Activated CD4-positive, CD25-positive, alpha-beta regulatory T cell (primary cell): ENCODE measurements at places on chromosomes 12 and 14.

- peak; percentile 26 for DNase-seq
Observed at GRCh38 chr14:68627868-68628604, 164.8 kb downstream of the ZFP36L1 start.

DNA sequence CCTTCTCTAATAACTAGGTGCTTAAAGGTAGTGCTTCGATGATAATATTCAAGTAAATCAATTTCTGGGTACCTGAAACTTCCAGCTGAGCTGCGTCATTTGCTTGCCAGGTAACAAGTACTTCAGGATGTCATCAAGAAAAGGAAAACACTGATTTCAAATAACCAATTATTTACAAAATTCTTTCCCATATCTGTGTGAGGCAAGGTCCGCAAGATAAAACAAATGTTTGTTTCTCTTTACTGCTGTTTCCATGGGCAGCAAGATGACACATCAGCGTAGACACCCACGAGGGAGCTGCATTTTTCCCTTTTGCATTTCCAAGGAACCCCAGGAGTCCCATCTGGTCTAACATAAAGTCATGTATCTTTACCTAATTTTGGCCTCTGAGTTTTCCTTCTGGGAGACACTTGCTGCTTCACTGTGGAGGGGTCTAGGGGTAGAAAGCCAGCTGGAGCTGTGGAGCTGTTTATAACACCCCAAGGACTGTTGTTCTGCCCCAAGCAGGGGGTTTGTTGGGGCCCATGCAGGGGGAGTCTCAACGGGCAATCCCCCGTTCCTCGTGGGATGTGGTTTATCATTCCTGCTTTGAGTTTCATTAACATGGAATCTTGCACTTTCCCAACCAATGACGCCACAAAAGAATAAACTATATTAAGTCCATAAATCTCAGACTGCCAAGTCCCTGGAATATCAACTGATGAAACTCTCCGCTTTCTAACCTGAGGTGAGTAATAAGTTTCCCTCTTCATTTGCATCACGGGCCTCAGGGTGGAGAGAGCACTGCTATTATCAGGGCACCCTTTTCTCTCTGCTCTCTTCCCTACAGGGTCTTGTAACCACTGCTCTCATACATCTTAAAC is 112.8 kb upstream of the PELI2 start:
- no peak for DNase-seq

DNA sequence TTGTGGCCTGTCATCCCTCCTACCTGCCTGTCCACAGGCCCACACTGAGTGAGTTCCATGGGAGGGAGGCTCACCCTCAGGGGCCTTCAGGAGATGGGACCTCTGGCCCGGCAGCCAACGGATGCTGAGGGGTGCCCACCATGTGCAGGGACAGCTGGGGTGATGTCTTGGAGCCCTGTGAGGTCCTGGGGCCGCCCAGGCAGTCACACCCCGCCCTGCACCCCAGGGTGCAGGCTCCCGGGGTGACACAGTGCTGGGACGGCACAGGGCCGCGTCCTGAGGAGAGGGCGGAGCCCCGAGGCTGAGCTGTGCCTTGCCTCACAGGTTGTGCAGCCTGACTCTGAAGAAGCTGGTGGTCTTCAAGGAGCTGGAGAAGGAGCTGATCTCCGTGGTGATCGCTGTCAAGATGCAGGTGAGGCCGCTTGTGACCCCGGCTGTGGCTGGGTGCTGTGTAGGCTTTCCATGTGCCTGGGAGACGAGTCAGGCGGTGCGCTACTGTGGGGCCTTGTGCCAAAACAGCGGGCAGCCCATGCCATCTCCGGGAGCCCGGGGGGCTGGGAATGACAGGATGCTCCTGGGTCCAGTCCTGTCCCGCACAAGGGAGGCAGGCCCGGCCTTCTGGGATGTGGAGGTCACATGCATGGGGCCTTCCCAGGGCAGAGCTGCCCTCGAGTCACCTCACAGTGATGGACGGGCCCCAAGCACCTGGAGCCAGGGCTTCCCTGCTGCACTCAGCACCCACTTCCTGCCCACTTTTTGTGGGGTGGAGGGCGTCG is 33.8 kb downstream of the PACS2 start:
- no peak for DNase-seq

- no peak for DNase-seq
Observed at GRCh38 chr12:93790472-93791152, 113.4 kb downstream of the CRADD start.

DNA sequence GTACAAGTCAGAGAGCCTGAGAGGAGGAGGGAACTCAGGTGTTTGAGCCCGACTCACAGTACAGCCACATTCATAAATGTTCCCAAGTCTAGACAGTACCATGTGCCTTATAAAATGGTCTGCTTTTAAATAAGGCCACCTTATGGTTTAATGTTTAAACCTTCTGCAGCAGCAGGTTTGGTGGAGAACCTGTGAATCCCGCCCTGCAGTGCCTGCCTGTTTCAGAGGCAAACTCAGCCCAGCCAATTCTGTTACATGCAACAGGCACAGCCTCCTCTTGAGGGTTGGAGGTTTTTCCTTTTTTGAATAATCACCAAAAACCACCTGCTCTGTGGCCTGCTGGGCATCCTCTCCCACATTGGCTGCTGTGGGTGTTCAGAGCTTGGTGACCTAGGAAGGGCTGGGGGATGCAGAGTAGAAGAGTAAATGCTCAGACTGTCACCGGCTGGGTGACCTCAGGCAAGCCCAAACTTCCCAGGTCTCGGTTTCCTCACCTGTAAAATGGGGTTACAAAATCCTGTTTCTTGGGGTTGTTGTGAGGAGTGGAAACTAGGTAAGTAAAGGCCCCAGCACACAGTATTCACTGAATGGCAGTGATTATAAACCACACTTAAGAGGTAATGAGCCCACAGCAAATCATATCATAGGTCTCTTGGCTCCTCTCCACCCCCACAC is 28.0 kb downstream of the NUAK1 start:
- DNase-seq: no peak

DNA sequence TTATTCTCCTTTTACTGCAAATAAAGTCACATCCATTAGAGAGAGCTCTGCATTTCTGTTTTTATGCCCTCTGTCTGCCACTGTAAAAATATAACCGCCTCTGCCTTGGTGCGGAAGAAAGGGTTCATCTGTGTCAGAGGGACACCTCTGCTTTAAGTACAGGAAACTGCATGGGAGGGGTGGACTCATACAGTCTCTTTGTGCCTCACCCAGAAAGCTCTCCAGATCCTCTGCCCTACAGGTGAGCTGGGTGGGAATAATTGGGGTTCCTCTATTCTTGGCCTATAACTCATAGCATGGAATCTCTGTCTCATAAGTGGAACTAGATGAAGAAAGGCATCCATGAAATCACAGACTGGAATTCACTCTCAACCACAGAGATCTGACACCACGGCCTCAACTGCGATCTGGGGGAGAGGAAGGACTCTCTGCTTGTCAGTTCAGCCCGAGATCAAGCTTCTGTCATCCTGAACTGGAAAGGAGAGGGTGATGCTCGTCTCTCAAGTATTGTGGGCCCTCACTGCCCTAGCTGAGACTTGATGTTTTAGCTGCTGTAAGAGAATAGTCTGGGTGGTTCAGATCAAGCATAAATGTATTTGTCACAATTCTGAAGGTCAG is 702.3 kb downstream of the TMEM121 start:
- no peak for DNase-seq

DNA sequence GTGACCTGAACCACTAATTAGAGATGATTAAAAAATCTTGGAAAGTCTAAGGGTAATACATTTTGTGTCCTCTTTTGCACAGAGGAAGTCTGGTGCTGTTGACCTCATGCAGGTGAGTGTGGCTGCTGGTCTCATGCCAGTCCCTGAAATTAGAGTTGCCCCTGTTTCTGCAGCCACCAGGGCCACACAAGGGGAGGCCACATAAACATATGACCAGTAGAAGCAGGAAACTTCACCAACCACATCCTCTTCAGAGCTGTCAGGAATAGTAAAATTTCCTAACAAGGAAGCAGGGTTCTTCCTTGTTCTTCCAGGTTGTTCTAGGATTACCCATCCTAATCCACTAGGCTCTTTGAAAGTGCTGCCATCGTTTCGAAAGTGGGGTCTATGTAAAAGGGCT is 28.3 kb downstream of the PSMA6 start:
- DNase-seq: no peak

- no peak for DNase-seq
Observed at GRCh38 chr12:44592626-44593025, 283.5 kb downstream of the NELL2 start.

DNA sequence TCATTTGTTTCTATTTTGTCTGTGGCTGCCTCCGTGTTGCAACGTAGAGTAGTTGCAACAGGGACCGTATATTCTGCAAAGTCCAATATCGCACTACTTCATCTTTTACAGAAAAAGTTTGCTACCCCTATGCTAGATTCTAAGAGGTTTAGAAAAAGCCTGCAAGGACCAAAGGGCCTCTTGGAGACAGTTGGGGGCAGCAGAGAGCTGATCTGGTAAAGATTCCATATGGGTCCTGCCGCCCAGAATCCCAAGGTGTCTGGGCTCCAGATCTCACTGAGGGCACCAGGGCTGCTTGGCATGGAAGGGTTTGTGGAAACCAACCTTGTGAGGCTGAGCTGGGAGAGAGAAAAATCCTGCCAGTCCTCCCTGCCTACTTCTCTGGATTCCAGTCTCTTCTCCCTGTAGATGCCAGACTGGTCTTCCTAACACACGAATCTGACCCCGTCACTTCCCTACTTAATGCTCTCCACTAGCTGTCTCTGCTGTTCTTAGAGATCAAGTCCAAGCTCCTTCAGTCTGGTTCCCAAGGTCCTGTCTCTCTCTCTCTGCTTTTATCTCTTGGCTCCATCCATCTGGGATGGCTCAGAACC is 74.6 kb downstream of the GLRX5 start:
- DNase-seq: no peak

GRCh38 chr14:101585211-101585610 is 23.9 kb downstream of the DIO3 start:
- no peak for DNase-seq

DNA sequence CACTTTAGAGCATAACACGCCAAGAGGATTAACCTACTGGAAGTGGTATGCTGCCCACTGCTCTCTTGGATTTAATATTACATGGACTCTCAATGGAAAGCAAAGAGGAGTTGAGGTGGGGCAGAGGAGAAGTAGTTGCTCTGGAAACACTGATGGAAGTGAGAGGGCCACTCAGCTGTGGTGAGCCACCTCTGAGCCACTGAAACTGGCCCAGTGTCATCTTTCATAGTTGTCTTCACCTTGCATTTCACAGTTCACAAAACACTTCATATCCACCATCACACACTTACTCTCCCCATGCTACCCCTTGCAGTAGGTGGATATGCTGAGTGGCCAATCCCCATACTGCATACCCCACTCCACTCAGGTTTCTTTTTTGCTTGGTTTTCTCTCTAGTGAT is 12.2 kb upstream of the PCED1B start:
- DNase-seq: no peak

- DNase-seq: no peak
Observed at GRCh38 chr12:98296462-98297079, 218.8 kb upstream of the TMPO start.

DNA sequence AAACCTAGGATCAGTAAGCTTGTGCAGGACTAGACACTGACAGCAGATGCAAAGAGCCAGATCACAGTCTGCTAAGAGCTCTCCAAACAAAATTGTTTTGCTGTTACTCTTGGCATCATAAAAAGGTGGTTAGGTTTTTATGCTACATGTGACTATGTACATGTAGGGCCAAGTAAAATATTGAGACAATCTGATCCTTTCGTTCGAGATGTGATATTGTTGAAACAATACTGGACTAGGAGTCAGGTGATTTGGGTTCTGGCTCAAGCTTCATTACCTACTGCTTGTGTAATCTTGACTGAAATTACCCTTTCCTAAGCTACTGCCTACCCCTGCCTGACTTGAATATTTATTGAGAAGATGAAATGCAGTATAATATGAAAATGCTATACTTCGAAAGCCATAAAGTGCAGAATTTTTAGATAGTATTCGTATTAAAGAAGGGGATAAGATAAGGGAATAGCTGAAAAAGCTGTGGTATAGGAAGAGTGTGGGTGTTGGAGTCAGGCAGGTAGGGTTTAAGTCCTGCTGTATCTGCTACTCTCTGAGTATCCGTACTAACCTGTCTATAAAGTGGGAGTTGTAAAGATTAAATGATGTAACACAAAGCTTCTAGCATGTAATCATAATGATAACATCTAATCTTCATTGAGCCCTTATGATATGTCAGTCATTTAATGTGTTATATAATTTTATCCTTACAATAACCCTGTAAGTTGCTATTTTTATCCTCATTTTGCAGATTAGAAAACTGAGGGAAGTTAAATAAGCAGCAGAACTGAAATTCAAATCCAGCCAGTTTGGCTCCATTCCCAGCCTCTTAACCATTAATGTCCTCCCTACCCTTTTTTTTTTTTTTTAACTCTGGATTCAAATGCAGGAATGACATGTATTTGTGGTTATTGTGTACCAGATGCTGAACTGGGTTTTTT is 38.6 kb upstream of the ATF1 start:
- no peak for DNase-seq

GRCh38 chr12:47207829-47208248 is 128.1 kb upstream of the AMIGO2 start:
- DNase-seq: no peak
